ENCODE measurements at places on chromosomes 6 and 20. TPM values are rescaled to one million over a fixed set of nuclear protein-coding genes. Genes with fewer than 3 reads are reported as not detected.

The UNC5CL gene
- under 0.01 TPM for total RNA-seq

The VSX1 gene
- not detected for total RNA-seq

The TBXT gene
- total RNA-seq: not detected

The TRIM15 gene
- not detected for total RNA-seq

The HLA-DMB gene
- not detected for total RNA-seq

The ENPP5 gene
- total RNA-seq: 1.3 TPM

The C6orf15 gene
- total RNA-seq: 0.71 TPM

The REV3L gene
- total RNA-seq: 29.4 TPM

DNA sequence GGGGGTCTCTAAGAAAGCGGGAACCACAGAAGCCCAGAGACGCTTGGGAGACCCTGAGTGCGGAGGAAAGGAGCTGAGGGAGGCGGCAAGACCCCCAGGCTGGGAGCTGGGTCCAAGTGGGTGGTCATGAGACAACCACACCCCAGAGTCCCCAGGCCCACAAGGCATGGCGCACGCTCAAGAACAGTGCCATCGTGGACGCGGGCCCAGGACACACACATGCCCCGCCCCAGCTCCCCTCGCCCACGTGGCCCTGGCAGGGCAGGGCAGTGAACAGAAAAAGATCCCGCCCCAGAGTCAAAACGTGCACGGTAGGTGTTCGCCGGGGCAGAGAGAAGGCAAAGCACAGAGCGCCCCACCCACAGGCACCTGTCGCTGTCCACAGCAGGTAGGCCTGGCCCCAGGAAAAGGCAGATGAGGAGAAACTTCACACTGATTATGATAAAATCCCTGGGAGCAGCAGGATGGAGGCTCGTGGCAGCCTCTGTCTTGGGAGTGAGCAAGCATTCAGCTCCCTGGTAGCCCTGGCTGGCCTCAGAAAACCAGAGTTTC is 50.0 kb downstream of the BPIFB1 start:
- no peak for DNase-seq

GRCh38 chr6:20056350-20056992 is 155.8 kb downstream of the MBOAT1 start:
- peak; percentile 41 for DNase-seq

- no peak for DNase-seq
These were observed 70.2 kb upstream of the EEF1E1 start for GRCh38 chr6:8172530-8172929.

DNA sequence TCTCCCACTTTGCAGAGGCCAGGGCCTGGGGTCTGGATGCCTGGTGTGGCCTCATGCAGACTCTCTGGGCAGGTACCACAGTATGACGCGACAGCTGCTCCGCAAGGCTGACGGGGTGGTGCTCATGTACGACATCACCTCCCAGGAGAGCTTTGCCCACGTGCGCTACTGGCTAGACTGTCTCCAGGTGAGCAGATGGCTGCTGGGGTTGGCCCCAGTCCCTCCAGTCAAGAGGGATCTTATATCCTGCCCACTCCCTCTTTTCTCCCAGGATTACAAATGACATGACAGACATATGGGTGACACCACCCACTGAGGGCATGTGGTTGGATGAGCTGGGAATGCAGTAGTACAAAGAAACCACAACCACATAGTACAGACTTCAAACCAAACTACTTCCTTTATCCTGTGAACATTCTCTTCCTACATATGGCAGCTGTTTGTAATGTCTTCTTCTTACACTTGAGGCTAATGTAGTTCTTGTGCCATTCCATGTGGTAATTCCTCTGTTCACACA is 29.9 kb downstream of the RAB44 start:
- DNase-seq: peak; percentile 73

GRCh38 chr6:138001750-138002349 is 105.4 kb downstream of the PERP start:
- DNase-seq: peak; percentile 25

DNA sequence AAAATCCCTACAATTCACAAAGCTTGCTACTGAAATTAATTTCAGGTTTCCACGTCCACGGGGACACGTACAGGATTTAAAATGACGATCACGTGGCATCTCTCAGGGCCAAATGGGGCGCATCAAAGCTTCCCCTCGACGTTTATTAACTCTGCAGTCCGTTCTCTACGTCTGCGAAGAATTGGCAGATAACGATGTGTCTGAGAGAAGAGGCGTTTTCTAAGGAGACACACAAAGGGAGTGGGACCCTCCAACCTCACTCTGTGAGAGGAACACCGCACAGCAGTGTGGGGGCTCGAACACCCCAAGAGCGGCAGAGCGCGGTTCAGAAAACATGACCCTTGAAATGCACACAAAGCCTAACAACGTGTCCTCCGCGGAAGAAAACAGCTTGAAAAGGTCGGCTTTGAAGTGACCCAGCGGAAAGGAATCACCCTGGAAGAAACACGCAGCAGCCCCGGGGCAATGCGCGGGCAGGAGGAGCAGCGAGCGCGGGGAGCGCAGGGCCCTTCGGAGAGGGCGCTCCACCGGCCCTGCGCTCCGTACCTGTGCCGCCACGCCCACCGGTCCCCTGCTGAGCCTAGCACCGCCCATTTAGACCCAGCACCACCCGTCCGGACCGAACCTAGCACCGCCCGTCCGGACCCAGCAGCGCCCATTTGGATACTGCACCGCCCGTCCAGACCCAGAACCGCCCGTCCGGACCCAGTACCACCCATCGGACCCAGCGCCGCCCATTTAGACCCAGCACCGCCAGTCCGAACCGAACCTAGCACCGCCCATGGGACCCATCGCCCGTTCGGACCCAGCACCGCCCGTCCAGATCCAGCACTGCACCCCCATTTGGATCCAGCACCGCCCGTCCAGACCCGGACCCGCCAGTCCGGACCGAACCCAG is 1.1 kb upstream of the AFDN start:
- peak; percentile 26 for DNase-seq

DNA sequence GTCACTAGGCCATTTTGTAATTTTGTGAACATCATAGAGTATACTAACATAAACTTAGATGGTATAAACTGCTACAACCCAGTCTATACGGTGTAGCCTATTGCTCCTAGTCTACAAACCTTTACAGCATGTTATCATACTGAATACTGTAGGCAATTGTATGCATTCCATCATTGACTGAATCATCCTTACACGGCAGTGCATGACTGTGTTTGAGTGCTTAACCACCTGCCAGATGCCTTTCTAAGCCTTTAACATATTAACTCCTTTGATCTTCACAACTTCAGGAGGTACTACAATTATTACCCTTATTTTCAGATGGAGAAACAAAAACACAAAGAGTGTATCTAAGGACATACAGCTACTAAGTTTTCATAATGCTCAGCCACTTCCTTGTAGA is 14.0 kb downstream of the DPPA5 start:
- DNase-seq: peak; percentile 8

DNA sequence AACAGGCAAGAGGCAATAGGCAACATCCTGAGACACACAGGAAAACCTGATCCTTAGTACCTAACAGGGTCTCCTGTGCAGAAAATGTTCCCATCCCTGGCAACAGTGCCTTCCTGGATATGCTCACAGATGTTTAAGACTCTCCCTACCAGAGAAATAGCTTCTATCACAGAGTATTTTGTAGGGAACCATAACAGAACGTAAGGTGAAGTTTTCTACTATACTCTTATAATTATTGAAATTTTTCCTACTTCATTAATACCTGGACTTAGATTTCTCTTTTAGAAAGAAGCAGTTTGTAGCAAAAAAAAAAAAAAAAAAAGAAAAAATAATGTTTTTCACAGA is 33.5 kb upstream of the LGSN start:
- DNase-seq: no peak

DNA sequence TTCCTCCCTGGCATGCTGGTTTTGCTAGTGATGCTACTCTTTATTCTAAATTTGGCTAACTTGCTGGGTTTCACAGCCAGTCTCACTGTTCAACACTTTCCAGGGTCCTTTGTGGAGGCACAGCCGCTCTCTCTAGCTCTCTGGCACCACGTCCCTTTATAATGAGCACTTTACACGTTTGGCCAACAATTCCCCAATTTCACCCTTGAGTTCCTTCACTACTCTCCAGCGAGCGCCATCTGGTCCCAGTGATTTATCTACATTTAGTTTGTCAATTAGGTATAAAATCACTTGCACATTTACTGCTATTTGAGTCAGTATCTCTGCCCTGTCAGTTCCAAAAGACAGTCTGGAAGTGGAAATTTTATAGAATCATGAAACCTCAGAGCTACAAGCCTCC is 241.9 kb upstream of the MOCS1 start:
- no peak for DNase-seq

- DNase-seq: no peak
These were observed 10.7 kb upstream of the TNFAIP3 start for GRCh38 chr6:137856138-137856898.

- no peak for DNase-seq
These were observed 44.3 kb upstream of the PLCB4 start for GRCh38 chr20:9024606-9025005.

GRCh38 chr6:113625850-113626249 is 231.3 kb upstream of the MARCKS start:
- no peak for DNase-seq

GRCh38 chr6:35920793-35921732 is at the start of gene SRPK1:
SRPK1 (minus strand) TSS chr6:35921098; CDS start chr6:35921056, 42 bp downstream.
- peak; percentile 74 for DNase-seq

DNA sequence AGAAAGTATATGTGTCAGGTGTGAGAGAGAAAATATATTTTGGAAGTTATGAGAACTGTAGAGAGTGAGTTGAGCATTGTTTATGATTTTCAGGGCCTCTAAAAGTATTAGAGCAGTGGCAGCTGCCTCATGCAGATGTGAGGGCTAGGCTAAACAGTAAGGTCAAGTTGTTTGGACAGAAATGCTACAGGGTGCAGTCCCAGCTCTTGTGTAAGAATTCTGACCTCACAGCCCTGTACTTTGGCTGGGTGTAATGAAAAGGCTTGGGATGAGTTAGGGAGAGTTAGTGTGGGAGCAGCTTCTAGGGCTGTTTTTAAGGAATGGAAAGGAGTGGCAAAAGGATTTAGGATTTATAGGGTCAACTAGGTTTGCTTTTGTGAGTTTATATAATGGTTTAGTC is 764.8 kb upstream of the ADGRB3 start:
- DNase-seq: no peak

DNA sequence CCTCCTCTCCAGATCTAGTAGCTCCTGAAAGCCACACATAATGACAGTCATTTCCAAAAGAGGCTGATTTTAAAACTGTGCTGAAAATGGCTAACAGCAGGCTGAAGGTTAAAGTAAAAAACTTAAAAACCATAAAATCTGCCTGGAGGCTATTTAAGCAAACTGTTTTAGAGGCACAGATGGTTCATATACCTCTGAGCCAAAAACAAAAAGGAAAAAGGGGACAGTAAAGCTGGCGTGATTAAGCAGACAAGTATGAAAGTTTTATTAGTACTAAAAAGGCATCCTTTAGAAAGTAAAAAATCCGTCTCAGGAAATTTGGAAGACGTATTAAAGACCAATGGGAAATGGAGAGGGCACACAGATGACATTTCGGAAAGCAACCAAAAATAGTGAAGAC is 55.8 kb downstream of the SOBP start:
- DNase-seq: no peak

GRCh38 chr20:59123011-59123677 is 40.5 kb upstream of the ZNF831 start:
- no peak for DNase-seq

DNA sequence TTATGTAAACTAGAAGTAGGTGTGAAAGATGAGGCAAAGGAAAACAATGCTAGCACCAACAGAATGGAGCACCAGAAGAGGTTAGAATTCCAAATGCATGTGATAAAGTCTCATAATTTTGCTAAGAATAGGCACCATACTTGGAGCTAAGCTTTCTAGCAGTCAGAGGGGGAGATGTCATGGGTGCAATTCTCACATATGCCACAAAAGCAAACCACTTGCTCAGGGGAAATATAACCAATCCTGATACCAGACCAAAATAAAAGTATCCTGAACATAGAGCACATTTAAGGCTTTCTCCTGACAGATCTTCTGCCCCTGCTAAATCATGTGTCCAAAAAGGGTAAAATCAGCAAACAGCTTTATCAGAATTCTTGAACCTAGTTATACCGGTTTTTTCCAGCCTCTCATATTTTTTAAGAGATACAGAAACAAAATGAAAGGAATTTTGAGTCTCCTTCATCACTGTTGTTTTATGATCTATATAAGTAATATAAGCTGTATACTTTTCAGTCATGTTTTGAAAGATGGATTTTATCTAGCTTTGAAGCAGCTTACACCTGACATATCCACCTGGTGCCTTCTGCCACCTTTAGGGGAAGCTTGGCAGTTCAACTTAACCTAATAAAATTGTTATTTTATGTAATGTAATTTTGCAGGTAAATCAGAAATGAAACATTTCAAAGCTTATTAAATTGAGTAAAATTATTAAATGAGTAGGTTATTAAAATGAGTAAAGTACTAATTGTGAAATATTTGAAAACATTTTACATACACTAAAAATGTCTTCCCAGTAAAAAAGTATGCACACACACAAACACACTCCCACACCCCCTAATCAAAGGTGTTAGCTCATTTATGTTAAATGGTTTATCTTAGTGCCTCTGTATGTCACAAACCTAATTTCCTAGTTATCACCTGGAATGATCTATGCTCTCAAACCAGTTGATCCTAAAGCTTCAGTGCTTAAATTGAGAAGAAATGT is 2.8 kb downstream of the SPO11 start:
- no peak for DNase-seq

- DNase-seq: no peak
These were observed 259.9 kb downstream of the BMP7 start for GRCh38 chr20:57006411-57007170.

- no peak for DNase-seq
These were observed 2.5 kb downstream of the PERP start for GRCh38 chr6:138104618-138105213.

- peak; percentile 74 for DNase-seq
These were observed 30.4 kb upstream of the PNRC1 start for GRCh38 chr6:89050155-89050554.

DNA sequence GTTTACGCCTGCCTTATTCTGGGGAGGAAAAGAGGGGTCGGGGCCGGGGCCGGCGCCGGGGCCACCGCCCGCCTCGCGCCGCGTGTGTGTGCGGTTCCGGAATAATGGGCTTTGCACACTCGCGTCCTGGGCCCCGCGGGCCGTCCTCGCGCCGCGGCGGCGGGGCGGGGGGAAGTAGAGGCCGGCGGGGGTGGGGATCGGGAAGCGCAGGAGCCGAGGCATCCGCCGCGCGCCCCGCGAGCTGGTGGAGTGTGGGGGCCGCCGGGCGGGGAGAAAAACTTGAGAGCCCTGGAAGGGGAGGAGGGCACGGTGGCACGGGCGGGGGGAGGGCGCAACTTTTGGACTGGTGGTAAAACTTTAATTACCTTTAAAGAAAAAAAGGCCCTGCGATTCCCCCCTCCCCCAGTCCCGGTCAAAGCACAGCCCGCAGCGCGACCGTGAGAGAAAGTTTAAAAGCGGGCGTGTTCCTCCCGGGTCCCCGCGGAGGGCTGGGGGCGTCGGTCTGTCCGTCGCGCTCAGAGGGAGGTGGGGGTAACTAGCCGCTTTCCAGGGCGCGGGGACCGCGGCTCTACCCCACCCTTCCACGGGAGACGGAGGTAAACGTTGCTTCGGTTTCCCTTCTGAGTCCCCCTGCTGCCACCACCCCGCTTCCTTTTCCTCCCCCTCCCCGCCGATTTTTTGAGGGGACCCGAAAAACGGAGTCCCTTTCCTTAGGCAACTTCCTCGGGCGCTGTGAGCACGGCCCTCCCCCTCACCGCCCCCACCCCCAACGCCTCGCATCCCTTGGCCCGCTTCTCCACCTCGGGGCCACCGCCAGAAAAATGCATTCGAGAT is 1.9 kb downstream of the L3MBTL3 start:
- DNase-seq: no peak

All from LHCN-M2 (cell line).